ENCODE measurements at places on chromosomes 16 and 17.

GRCh38 chr16:71276589-71277334 is 12.4 kb downstream of the CMTR2 start:
- no peak for DNase-seq

DNA sequence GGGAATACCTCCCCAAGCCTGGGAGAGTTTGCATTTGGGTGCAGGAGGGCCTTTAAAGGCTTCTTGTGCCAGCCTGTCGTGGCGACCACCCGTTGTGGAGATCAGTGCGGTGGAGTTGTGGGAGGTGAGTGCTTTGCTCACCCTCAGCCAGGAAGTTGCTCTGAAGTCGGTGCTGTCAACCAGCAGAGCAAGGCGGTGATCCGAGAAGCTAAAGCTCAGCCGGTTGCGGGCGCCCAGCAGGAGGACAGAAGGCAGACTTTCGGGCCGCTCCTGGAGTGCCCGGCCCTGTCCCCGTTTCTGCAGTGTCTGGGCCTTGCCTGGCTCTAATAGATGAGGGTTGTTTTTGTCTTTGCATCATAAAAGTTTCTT is 1.4 kb downstream of the UBE2I start:
- peak; percentile 39 for DNase-seq

DNA sequence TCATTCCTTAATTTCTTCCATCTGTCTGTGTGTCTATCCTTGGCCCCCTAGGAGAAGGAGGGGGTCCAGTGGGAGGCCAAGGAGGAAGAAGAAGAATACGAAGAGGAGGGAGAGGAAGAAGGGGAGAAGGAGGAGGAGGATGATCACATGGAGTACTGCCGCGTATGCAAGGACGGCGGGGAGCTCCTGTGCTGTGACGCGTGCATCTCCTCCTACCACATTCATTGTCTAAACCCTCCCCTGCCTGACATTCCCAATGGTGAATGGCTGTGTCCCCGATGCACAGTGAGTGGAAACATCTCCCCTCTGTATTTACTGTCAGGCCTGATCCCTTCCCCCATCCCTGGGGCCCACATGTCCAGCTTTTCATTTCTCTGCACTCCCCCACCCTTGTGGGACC is 6.3 kb downstream of the CHD3 start:
- DNase-seq: no peak

GRCh38 chr16:595094-595528 is 5.2 kb downstream of the RAB40C start:
- DNase-seq: no peak
